Type B pancreatic cell (in vitro differentiated cells): ENCODE measurements at places on chromosomes 6 and 20. TPM values are rescaled to one million over a fixed set of nuclear protein-coding genes. Genes with fewer than 3 reads are reported as not detected.

Gene CRISP3
- 57.4 and 120 TPM in 2 replicates for total RNA-seq

Gene TFAP2A
- total RNA-seq = 66.6 and 143 TPM in 2 replicates

DNA sequence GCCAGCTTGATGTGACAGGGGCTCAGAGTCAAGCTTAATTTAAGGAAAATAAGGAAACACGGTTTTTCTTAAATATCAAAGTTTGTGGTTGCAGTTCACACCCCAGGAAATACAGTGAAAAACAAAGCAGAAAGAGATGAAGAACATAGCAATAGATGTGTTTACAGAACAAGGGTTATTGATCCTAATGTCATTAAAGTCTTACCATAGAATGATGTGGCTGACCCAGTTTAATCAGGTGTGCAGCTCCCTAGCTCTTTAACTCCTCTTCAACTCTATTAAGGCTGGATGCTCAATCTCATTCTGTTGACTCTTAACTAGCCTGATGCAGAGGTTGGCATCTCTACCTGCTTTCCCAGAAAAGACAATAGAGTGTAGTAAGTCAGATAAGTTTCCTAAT, 7.5 kb upstream of the GTF3C6 start:
- no peak for DNase-seq

- DNase-seq = no peak
Measured at GRCh38 chr6:15915508-15916178, 213.2 kb upstream of the MYLIP start.

DNA sequence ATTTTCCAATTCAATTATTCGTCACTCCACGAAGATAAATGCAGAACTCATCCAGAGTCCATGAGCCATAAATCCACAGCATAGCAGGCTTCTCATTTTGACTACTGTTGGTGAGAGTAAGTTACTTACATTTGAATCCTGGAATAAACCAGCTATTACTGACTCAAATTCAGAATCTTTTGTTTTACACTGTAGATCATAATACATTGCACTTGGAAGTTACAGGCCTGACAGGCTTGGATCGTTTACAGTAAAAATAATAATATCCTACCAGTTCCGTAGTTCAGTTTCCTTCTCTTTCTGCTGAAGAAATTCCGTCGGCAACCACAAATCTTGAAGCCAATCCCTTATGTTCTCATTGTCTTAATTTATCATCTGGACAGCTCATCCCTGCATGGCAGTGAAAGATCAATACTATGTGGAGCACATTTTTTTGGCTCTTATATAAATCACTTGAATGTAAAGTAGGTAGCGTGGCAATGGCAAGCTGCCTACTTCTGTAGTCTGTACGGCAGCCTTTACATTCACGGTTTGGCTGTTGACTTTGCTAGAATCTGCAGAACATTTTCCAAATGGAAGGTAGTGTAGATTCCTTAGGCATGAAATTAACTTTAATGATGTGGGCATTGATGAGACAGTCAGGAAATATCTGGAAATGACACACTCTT, 142.9 kb downstream of the WDR27 start:
- DNase-seq = no peak

DNA sequence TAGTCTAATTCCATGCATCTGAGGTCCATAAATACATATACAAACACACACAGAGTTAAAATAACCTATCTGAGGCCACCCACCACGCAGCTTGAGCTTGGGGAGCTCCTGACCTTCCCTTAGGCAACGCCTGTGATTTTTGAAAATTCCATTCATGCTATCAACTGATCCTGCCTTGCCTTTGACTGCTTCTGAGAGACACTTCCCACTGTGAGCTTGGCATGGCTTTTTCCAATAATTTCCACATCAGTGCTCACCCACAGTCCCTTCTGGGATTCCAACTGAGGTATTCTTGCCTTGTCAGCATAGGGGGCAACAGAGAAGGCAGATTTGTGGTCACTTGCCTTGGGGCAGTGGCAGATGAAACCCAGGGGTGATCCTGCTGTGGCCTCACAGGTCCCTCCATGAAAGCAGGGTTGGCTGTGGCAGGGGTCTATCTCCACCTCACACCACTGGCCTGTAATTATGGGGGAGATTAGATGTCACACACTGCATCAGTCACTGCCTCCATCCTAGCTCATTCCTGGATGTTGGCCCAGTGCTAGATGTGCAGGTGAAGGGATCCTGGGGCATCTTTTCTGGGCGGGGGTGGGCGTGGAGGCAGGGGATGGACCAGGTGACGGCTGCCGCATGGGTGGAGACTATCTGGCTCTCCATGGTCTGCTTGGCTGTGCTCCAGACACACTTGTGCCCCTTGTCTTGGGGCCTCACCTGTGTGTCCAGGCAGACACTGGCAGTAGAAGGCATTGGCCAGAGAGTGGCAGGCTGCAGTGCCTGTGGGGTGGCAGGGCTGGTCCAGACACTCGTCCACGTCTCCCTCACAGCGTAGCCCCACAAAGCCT, 11.2 kb upstream of the GPSM3 start:
- DNase-seq = no peak

DNA sequence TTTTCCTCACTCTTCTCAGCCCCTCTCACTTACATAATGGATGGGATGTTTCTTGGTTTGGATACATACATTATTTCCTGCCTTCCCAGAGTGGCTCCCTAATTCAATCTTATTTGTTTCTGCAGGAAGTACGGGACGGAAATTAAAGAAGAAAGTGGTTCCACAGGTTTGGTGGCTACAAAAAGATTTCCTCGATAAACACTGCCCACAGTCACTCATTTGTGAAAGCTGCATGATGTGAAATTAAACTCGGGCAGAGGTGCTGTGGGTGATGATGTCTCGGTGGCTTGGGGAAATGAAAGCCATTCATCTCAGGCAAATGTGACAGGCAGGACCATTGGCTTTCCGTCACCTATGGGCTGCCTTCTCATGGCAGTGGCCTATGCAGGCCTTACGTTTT, 119.5 kb upstream of the KCNG1 start:
- DNase-seq = no peak

DNA sequence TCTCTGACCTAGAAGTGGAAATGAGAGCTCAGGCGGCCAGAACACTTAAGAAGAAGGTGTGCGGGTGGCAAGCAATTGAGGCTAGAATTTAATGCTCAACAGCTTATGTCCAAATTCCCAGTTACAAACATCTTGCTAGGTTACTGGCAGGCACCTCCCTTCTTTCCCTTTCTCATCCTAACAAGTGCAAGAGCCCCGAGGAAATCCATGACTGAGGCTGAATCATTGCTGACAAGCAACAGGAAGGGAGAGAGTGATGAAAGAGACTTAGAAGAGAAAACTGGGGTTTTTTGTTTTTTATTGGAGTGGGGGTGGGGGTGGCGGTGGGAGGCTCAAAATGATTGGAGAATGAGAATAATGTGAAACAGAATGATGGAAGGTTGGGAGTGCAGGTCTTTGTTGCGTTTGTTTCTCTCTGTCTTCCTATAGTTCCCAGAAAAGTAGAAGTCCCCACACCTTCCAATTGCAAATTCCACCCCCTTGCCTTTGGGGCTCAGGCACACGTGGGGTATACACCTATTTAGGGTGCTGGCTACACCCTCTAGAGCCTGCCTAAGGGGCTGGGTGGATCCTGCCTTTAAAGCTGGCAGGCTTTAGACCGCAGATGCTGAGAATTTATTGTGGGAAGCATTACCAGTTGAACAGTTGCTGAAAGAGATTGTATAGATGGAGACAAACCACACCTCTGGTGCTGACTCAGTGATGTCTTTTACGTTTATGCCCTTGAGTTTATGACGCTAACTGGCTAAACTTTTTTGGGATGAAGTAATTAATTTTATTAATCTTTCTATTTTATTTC, 1.4 kb downstream of the FAM83B start:
- DNase-seq = no peak

GRCh38 chr20:19008497-19008896, 194.9 kb downstream of the SCP2D1 start:
- no peak for DNase-seq
